ENCODE measurements at places on chromosomes 3 and 15.

- DNase-seq: no peak
These were observed 14.9 kb downstream of the PSTPIP1 start for GRCh38 chr15:77009646-77010311.

GRCh38 chr3:10352146-10352911, 31.4 kb upstream of the SEC13 start:
- DNase-seq: no peak

GRCh38 chr15:62046078-62046743, 14.0 kb downstream of the VPS13C start:
- DNase-seq: no peak

DNA sequence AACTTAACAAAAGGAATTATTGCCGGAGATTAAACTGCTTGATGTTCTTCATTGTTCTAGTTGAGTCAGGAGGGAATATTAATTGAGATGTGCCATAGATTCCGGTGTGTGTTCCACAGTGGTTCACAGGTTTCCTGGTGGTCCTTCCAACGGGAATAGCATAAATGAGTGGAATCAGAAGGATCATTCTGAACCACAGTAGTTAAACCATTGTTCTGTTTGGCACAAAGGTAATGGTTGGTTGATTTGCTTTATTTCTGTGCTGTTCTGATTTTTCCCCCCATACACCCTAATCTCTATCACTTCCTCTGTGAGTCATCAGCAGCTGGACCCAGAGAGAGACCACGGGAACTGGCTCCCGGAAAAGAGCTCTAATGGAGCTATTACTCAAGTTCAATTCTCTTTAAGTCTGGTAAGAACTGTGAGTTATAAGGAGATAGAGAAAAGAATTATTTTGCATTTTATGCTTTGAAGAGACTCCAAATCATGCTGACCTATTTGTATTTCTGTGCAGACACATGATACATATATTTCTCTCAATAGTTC, 627.2 kb downstream of the ZIC1 start:
- no peak for DNase-seq

DNA sequence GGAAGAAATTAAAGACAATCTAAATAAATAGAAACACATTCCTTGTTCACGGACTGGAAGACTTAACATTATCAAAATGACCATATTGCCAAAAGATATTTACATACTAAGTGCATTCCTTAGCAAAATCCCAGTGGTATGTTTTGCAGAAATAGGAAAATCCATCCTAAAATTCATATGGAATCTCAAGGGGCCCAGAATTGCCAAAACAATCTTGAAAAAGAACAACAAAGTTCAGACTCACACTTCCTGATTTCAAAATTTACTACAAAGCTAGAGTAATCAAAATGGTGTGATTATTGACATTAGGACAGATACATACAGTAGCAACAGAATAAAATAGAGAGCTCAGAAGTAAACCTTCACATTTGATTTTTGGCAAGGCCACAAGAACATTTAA, 515.5 kb downstream of the OCA2 start:
- no peak for DNase-seq

- DNase-seq: peak; percentile 85
These were observed 61.2 kb downstream of the TSC22D2 start for GRCh38 chr3:150469031-150469930.
